ENCODE measurements at places on chromosomes 3 and 15.
A peak's percentile ranks its signal among the peaks of the same experiment; 100 is the strongest.

GRCh38 chr3:130260918-130261317 lies 84.6 kb upstream of the COL6A5 start:
- DNase-seq, result no peak

DNA sequence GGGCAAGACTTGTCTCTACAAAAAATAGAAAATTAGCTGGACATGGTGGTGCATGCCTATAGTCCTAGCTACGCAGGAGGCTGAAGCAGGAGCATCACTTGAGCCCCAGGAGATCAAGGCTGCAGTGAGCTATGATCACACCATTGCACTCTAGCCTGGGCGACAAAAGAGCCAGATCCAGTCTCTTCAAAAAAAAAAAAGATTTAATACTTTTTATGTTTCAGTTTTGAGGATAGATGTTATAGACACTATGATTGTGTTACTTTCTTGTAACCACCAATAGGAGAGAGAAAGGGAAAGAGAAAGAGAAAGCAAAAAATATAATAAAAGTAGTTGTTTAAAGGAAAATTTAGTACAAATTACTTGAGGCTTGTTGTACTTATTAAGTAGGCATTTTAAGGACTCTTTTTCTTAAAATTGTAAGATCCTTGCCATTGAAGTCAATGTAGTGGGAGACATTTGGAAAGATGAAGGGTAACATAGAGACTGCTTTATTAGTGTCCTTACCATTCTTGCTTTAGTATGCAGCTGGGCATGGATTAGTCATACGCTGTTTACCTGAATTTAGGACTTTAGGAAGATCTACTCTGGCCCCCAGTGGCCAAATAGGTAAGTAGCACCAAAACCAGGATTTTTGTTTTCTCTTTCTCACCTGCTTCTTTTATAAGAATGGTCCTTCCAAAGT lies 35.1 kb upstream of the ZDHHC23 start:
- peak; percentile 37 for DNase-seq

- no peak for DNase-seq
Measured at GRCh38 chr3:14520149-14520548, 20.0 kb downstream of the GRIP2 start.

- DNase-seq, result no peak
Measured at GRCh38 chr3:38009807-38010591, 19.4 kb downstream of the VILL start.

GRCh38 chr3:160184655-160185054 lies 40.6 kb upstream of the C3orf80 start:
- DNase-seq, result no peak

- DNase-seq, result no peak
Measured at GRCh38 chr3:133964547-133964946, 65.2 kb downstream of the SLCO2A1 start.

DNA sequence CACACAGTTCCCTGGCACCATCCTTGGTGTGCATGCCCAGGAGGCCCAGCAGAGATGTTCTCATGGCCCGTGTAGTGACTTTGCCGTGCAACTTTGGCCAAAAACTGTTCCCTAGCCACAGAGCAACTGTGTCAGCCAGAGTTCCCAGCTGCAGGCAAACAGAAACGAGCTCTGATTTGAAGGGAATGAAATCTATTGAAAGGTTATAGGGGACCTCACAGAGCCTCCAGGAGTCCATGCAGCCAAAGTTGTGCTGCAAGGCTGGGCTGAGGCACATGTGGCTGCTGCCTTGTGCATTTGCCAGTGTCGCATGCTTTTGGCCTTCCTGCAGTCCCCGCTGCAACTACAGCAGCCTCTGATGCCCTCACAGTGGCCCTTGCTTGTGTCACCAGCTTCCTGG lies 70.5 kb downstream of the PLXNA1 start:
- no peak for DNase-seq

DNA sequence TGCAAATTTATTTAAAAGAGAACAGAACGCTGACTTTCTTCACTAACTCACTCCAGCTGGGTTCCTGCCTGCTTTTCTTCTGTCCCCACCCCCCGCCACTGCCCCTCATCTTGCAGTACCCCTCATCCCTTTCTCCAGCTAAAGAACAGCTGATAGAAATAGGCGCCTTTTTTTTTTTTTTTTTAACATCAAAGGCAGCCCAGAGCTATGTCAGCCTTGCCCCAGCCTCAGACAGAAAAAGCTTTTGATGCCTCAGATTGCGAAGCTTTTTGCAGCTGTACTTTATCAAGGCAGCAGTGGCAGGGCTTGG lies 1.8 kb downstream of the CADPS start:
- no peak for DNase-seq

GRCh38 chr3:150308037-150308319 lies 100.1 kb upstream of the TSC22D2 start:
- no peak for DNase-seq

- peak; percentile 70 for DNase-seq
Measured at GRCh38 chr15:38690719-38691332, 126.2 kb upstream of the RASGRP1 start.

DNA sequence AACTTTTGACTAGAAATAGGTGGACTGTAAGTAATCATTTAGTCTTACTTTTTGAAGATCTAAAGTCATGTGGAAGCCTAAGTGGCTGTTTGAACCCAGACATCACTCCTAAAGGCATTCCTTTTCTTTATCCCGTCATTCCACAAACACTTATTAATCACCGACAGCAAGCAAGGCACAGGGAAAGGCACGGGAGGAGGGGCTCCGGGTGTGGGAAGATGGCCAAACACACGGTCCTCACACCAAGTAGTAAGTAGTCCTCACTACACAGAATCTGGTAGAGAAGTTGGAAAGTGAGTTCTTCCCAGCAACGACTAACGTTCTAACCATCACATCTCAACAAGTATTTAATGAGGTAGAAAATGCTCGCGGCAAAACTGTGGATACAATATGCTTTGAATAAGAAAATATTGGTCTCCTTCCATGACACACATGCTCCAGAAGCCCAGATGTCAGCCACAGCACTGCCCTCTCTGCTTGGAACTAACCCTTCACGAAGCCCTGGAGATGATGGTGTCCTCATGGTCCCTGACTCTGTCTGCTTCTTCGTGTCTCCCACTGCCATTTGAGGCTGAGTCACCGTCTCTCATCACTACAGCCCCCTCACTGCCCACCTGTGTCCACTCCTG lies 202.2 kb downstream of the OPA1 start:
- DNase-seq, result no peak

DNA sequence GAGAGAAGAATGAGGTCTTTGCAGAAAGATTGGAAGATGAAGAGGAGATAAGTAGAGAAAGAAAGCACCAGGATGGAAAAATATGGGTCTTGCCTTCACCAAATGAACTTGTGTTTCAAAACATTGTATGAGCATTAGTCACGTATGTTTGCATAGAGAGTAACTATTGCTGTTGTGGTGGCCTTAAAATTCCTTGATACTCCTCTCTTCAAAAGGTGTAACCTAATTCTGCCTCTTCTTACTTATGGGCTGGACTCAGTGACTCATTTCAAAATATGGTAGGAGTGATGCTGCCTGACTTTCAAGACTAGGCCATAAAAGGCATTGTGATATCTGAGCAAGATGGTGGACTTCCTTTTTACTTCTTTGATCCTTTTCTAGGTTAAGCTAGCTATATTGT lies 228.7 kb upstream of the ZNF385D start:
- DNase-seq, result no peak

DNA sequence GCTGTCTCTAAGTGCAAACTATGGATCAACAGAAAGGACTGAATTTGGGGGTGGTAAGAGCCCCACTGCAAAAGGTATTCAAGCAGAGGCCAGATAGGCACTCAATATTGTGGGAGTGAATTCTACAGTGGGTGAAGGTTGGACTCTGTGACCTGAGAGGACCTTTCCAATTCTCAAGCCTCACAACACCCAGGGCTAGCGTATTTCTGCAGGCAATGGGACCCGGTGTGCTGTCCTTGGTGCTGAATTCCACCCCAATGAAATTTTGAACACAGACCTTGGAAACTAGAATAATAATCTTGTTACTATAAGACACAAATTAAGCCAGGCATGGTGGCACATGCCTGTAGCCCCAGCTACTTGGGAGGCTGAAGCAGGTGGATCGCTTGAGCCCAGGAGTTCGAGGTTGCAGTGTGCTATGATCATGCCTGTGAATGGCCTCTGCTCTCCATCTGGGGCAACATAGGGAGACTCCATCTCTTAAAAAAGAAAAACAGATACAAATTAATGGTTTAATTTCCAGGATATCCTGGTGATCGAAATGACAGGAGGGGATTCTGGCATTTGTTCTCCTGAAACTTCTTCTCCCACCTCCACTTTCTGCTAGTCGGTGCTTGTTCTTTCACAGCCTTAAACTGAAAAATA lies 135.4 kb downstream of the RAB11A start:
- no peak for DNase-seq

DNA sequence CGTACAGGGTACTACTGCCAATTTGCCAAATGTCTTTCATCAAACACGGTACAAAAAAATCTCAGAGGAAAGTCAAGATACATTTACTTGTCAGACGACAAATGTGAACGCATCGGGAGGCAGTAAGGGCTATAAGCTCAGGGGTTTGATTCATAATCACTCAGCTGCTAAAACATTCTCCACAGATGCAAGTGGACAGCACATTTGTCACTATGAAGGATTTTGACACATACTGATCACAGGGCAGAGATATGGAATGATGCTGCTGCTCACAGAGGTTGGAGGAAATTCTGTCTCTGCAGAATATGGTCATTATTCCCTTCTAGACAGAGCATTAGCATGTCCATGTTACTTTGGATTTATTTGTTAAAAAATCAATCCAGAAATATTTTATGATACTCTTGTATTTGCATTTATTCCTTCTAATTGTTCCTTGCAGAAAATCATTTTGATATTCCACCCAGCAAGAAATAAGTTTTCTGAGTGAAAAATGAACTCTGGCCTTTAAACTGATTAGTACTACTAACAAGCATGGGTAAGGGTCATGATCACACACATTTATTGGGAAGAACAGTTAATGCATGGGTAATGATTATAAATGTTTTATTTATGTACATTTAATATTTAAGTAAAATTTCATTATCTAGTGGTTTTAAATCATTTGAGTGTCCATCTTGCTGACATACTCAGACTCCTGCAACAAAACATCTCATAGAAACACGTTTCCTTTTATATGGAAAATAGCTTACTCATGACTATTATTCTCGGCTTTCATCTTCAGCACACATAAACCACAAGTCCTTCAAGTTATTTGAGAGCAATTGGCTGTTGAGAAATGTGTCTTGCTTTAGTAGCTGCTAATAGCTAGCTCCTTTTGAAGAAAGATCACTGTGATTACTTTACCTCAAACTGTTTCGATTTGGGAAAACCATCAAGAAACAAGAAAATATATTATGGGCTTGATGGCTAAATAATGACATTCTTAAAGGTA lies 559.3 kb downstream of the MECOM start:
- DNase-seq, result no peak

GRCh38 chr3:73432023-73432705 lies 192.6 kb downstream of the PDZRN3 start:
- no peak for DNase-seq

DNA sequence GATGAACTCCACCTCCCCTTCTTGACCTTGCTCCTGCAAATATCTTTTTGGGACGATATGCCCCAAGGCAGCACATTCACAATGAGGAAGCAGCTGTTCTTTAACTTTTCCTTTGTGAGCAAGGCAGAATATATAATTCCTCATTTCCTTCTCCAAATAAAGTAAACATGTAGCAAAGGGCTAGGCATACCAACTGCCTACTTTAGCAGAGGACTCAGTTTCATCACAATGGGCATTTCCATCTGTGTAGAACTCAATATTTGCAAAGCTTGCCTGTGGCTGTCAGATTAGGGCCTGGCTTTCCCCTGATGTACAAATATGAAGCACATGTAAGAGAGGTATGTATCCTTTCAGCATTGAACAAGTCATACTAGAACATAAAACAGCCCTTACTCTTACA lies 366.9 kb downstream of the RSL24D1 start:
- no peak for DNase-seq

- no peak for DNase-seq
Measured at GRCh38 chr3:101292027-101292426, 28.3 kb downstream of the IMPG2 start.

- DNase-seq, result no peak
Measured at GRCh38 chr3:148698190-148698810, 597 bp downstream of the AGTR1 start.

- no peak for DNase-seq
Measured at GRCh38 chr3:118412503-118412902, 622.1 kb downstream of the IGSF11 start.

- DNase-seq, result no peak
Measured at GRCh38 chr15:94416267-94416666, 184.9 kb downstream of the MCTP2 start.

GRCh38 chr3:29854821-29855220 lies 574.0 kb downstream of the RBMS3 start:
- no peak for DNase-seq

DNA sequence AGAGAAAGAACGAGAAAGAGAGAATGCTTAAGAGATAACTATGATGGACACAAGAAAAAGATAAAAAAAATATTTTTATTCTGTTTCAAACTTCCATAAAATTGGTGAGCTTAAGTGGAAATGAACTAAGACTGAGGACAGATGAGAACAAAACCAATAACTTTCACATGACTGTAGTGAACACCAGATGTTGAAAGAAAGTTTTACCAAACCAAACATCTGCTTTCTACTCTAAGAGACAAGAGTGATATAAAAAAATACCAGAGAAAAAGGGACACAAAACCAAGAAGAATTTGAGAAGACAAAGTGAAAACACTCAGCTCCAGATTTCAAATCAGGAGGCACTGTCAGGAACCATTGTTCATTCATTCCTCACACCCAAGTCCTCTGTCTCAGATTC lies 147.9 kb downstream of the IMPG2 start:
- DNase-seq, result no peak

GRCh38 chr15:83504365-83504764 lies 57.2 kb downstream of the SH3GL3 start:
- no peak for DNase-seq
